ENCODE measurements at places on chromosomes 13 and 19. TPM values are rescaled to one million over a fixed set of nuclear protein-coding genes. Genes with fewer than 3 reads are reported as not detected.

DNA sequence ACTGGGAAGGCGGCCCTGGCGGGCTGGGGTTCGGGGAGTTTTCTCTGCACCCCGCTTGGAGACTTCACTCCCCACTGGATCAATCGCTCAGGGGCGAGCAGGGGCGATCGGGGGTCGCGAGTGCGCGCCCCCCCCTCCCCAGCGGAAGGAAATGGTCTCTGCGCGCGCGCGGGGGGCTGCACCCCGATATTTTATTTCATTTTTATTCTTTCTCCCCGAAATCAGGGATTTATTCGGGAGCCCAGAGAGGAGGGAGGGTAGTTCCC, 421 bp downstream of the ARID3A start:
- DNase-seq = no peak

Gene SOX21
- not detected for total RNA-seq

Gene NXNL1
- not detected for total RNA-seq

DNA sequence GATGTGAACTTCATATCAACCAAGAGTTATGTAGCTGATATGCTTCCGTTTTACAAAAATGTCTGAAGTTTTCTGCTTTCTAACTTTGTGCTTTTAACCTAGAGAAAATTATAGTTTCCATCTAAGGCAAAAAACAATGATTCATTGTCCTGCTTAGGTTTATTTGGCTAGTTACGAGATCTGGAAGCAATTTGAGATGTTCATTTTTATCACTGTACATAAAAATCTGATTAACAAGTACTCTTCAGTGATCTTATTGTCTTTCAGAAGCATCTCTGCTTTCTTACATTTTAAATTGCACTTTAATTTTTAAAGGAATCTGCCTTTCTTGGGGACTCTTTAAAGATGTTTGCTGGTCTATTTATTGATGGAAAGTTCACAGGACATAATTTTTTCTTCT, 188.1 kb downstream of the RFC3 start:
- no peak for DNase-seq
